Activated CD4-positive, alpha-beta T cell treated with anti-CD3 and anti-CD28 coated beads, Interleukin-2, amount 10 ng/mL, durations not matched to agents 24 days and 14 days (primary cell): ENCODE measurements at places on chromosomes 1 and 21. TPM values are rescaled to one million over a fixed set of nuclear protein-coding genes. Genes with fewer than 3 reads are reported as not detected.
A peak's percentile ranks its signal among the peaks of the same experiment; 100 is the strongest.

DNA sequence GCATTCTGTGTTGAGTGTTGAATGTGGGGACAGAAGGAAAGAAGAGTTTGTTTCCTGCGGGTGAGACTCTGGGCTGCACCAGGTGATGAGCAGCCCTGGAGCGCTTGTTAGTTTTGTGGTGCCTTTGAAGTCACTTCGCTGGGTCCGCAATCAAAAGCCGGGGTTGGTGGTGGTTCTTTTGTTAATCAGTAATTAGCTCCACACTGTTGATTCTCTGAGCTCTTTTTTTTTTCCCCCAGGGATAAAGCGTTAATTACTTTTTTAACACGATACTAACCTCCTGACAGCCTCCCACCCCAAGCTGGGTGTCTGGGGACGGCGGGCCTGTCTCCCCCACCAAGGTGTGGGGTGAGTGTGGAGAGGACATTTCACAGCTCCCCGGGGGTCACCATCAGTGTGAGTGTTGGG, 56.6 kb downstream of the AGPAT3 start:
- peak overlapping the region; percentile 78 for H3K4me3 ChIP-seq
- peaks cover 2% of the 10 kb centered on the region for H3K27me3 ChIP-seq
- peaks cover 17% of the 10 kb centered on the region for H3K36me3 ChIP-seq

DNA sequence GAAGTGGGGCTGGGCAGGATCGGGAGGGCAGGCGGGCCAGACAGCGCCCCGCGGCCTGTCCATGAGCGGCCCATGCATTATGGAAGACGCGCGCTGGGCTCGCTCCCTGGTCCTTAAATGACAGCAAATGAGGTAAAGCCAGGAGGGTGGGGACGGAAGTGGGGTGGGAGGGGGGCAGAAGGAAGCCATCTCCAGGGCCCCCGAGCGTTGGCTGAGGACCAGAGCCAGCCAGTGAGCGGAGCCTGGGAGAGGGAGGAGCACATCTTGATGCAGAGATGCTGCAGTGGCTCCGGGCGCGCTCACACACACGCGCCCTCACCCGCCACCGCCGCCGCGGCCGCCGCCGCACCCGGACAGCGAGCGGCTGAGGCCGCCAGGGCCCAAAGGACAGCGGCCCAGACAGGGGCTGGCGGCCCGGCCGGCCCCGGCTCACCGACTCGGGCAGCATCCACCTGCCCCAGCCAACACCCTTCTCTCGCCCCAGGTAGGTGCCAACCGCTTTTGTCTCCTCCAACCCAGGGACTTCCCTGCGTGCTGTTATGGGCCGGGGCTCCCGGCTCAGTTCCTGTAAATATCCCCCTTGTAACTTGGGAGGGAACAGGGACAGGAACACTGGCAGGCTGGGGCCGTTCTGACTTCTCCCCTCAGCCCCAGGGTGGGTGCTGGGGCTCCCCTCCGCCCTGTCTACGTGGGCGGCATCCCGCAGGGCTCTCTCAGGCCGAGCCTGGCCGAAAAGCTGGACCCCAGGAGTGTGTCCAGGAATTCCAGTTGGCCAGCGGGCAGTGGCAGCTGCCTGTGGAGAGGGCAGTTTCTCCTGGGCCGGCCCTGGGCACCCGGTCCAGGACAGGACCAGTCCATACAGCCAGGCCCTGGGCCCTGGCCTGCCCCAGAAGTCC, at the start of gene CNTN2:
CNTN2 (plus strand) TSS at position 302 of the 896 bp plus-strand sequence. CDS start 9,974 bp downstream, outside the sequence.
- no peak within 1 kb of the TSS for H3K4me3 ChIP-seq
- H3K4me1 ChIP-seq, result no peaks in the 10 kb centered on the region
- peaks cover 57% of the 10 kb centered on the region for H3K27me3 ChIP-seq
- DNase-seq, result no peak
- H3K36me3 ChIP-seq, result no peaks in the 10 kb centered on the region

GRCh38 chr1:11725616-11726015, 10.3 kb upstream of the AGTRAP start:
- no peak overlapping the region for H3K4me3 ChIP-seq
- DNase-seq, result no peak
- no peak overlapping the region for H3K27ac ChIP-seq
- H3K27me3 ChIP-seq, result peaks cover 4% of the 10 kb centered on the region
- H3K36me3 ChIP-seq, result no peaks in the 10 kb centered on the region

- H3K4me3 ChIP-seq, result no peak overlapping the region
- H3K4me1 ChIP-seq, result peaks cover 15% of the 10 kb centered on the region
- DNase-seq, result peak; percentile 41
- peaks cover 16% of the 10 kb centered on the region for H3K27me3 ChIP-seq
- H3K36me3 ChIP-seq, result no peaks in the 10 kb centered on the region
These were observed 207.6 kb upstream of the RAB4A start for GRCh38 chr1:229063154-229063773.

- H3K4me3 ChIP-seq, result no peak overlapping the region
- H3K36me3 ChIP-seq, result no peaks in the 10 kb centered on the region
- H3K27ac ChIP-seq, result no peak overlapping the region
These were observed 354.0 kb upstream of the DUSP10 start for GRCh38 chr1:222095606-222096475.

GRCh38 chr21:35738347-35738961, 321.9 kb downstream of the SETD4 start:
- no peaks in the 10 kb centered on the region for H3K36me3 ChIP-seq
- peaks cover 10% of the 10 kb centered on the region for H3K27me3 ChIP-seq
- no peak overlapping the region for H3K4me3 ChIP-seq
- no peaks in the 10 kb centered on the region for H3K4me1 ChIP-seq
- no peak for DNase-seq
- H3K27ac ChIP-seq, result no peak overlapping the region

GRCh38 chr1:2247760-2248126, 19.6 kb downstream of the SKI start:
- no peak overlapping the region for H3K4me3 ChIP-seq
- no peaks in the 10 kb centered on the region for H3K27me3 ChIP-seq
- peaks cover 43% of the 10 kb centered on the region for H3K36me3 ChIP-seq
- H3K27ac ChIP-seq, result no peak overlapping the region

DNA sequence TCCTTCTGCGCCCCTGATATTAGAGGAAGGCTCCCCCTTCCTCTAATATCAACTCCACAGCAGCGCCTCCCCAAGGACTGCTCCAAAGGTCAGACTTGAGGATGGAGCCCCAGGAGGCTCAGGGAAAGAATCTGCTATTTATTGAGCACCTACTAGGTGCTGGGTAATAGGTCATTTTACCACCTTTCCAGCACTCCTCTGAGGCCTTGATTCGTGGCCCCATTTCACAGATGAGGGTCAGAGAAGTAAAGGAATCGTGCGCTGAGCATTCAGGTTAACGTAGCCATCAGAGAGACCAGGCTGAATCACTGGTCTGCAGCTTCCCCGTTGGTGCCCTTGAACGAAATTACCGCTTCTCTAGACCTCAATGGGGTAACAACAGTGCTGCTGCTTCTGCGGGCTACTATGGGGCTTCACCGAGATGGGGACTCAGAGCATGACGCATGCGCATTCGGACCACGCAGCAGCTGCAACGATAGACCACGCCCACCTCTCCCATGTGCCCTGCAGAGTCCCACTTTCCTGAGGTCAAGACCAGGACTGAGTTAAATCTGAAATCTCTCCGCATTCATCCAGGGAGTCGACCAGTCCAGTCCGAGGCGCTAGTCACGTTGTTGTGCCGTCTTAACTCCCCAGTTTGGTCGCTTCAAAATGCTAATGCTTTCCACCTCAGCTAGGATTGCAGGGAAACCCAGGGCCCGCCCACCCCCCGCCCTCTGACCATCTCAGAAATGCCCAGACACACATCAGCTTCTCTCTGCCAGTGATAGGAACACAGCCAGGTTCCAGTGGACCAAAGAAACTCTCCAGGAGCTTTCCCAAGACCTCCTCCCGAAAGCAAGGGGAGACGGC, 12.9 kb downstream of the CAMK2N1 start:
- no peak overlapping the region for H3K4me3 ChIP-seq
- peak; percentile 63 for DNase-seq
- no peak overlapping the region for H3K27ac ChIP-seq
- H3K36me3 ChIP-seq, result no peaks in the 10 kb centered on the region

GRCh38 chr1:24501371-24502064, 1.1 kb upstream of the RCAN3 start:
- peaks cover 53% of the 10 kb centered on the region for H3K4me1 ChIP-seq
- peak overlapping the region; percentile 99 for H3K27ac ChIP-seq
- no peaks in the 10 kb centered on the region for H3K27me3 ChIP-seq
- peak overlapping the region; percentile 91 for H3K4me3 ChIP-seq
- DNase-seq, result peak; percentile 88
- peaks cover 8% of the 10 kb centered on the region for H3K36me3 ChIP-seq

GRCh38 chr1:240258910-240259309, 167.2 kb downstream of the FMN2 start:
- no peaks in the 10 kb centered on the region for H3K4me1 ChIP-seq
- no peak overlapping the region for H3K27ac ChIP-seq
- no peaks in the 10 kb centered on the region for H3K27me3 ChIP-seq
- no peaks in the 10 kb centered on the region for H3K36me3 ChIP-seq
- no peak for DNase-seq

MCOLN3 gene
- 0.51 and 0.66 TPM in 2 replicates for total RNA-seq

OR2T35 gene
- not detected in 2 replicates for total RNA-seq

GJA9 gene
- total RNA-seq, result not detected in 2 replicates

CRABP2 gene
- 0.62 and 1.4 TPM in 2 replicates for total RNA-seq

HTR6 gene
- not detected in 2 replicates for total RNA-seq

FAM72D gene
- total RNA-seq, result 7.5 and 8.0 TPM in 2 replicates

PADI4 gene
- total RNA-seq, result 0.09 and 0.12 TPM in 2 replicates
